Uterus (tissue), 4 donors: ENCODE measurements at places on chromosomes 3 and 15. TPM values are rescaled to one million over a fixed set of nuclear protein-coding genes. Genes with fewer than 3 reads are reported as not detected.

Gene P3H2
- 25.7 TPM for total RNA-seq

Gene RLBP1
- total RNA-seq, result not detected

Gene KLHL6
- total RNA-seq, result 2.0 TPM

Gene LMAN1L
- not detected for total RNA-seq

Gene ATP13A5
- total RNA-seq, result not detected

Gene ADGRG7
- 0.21 TPM for total RNA-seq

Gene PLXNB1
- 133 TPM for total RNA-seq

Gene FBXW12
- not detected for total RNA-seq

Gene MLF1
- total RNA-seq, result 3.3 TPM

Gene PARP15
- total RNA-seq, result 3.1 TPM

Gene CLDN11
- 25.4 TPM for total RNA-seq

DNA sequence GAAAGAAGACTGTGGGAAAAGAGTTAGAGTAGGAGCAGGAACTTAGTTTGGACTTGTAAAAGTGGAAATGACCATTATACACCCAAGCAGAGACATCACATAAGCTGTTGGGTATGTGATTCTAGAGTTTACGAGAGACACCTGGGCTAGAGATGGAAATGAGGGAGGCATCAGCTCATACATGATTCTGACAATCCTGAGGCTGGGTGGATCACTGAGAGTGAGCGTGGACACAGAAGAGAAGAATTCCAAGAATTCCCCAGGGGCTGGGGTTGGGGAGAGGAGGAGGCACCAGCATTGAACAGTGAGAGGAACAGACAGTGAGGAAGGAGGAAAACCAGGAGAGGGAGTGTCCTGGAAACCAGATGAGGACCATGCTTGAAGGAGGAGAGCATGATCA, 113.5 kb downstream of the KCNAB1 start:
- no peak for DNase-seq

GRCh38 chr3:42732829-42733459, 30.3 kb upstream of the HHATL start:
- no peak for DNase-seq

DNA sequence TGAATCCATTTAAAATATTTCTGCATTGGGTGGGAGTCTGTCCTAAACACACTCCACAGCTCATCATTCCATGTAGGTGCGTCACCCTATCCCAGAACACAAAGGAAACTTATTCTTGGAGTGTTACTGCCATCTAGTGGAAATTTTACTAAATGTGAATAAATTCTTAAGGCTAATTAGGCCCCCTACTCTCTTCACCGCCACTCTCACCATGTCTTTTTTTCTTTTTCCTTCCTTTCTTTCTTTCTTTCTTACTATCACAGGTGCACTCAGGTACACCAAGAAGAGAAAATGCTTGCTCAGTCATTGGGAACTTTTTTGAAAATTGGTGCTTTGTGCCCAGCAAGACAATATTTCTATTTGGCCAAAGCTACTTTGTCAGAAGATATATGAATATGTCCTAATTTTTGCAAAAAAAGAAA, 26.4 kb upstream of the ATP8B4 start:
- peak; percentile 65 for DNase-seq

DNA sequence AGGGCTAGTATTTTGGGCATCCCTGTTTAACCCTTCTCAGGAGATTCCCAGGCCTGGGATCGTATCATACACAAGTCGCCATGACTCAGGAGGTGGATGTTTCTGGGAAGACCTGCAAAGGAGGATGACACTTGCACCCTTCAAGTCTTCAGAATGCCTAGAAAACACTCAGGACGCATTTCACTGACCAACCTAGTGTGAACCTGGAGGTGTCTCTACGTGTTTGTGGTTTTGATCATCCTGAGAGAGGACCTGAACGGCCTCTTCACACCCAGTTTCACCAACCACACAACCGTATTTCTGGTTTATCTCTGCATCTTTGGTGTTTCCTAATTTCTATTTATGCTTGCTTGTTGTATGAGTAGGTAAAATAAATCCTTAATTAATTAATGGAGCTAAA, 2.8 kb upstream of the CLDND1 start:
- no peak for DNase-seq

DNA sequence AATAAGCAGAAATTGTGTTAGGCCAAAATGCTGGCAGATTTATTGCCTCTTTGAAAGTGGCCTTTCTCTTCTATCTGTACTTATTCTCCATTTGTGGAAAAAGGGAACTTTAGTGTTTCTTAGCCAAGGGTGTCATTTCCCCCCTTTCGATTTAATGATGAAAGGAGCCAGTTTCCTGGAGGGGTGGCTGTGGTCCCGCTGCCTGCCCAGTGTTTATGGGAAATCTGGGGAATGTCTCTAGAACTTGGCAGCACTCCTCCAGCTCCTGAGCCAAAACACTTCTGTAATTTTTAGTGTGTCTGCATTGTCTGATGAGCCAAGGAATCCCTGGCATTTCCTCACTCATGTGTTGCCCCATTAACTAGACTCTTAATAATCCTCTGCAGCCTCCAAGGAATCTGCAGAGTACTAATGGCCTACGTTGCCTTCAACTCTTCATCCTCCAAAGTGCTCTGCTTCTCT, 448.8 kb downstream of the GRM7 start:
- peak; percentile 30 for DNase-seq

- no peak for DNase-seq
Measured at GRCh38 chr3:182763896-182764295, 29.4 kb upstream of the ATP11B start.

- no peak for DNase-seq
Measured at GRCh38 chr15:27238209-27238608, 267.2 kb downstream of the GABRG3 start.

DNA sequence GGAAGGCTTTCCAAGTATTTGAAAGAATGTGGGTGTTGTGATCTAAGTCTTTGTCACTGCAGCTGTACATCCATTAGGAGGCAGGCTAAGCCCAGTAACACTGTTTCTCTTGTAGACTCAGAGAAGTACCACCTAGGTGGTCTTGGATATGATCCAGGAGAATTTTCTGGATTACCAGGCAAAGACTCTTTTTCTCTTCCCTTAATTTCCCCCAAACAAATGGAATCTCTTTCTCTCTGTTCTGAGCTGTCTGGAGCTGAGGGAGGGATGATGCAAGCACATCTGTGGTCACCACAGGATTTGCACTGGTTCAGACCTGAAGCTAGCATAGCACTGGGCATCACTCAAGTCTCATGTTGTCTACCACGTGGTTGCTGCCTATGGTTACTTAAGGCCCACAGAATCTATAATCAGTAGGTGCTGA, 227.6 kb downstream of the NECTIN3 start:
- DNase-seq, result no peak

GRCh38 chr3:72690629-72691028, 157.6 kb downstream of the SHQ1 start:
- DNase-seq, result no peak

DNA sequence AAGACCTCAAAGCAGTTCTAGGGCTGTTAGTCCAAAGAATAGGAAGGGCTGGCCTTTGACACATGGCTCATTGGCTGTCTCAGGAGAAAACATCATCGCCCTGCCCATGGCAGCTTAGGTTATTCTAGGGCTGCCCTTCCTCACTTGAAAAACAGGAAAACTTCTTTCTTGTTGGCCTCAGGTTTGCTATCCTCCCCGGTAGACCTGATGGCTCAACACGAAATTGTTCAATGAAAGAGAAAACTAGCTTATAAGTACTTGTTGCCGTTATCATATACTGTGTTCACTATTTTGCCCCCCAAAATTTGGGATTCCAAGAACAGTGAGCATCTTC, 602 bp upstream of the SLTM start:
- no peak for DNase-seq

DNA sequence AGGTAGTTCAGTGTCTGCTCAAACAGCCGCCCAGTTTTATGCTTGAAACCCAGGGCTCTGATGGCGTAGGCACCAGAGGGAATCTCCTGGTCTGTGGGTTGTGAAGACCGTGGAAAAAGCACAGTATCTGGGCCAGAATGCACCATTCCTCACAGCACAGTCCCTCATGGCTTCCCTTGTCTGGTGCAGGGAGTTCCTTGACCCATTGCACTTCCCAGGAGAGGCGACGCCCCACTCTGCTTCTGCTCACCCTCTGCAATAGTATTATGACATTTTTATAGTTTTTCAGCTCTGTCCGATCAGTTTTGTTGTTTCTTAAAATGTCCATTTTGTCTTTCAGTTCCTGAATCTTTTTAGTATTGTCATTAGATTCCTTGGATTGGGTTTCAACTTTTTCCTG, 343.5 kb downstream of the EDEM1 start:
- no peak for DNase-seq

DNA sequence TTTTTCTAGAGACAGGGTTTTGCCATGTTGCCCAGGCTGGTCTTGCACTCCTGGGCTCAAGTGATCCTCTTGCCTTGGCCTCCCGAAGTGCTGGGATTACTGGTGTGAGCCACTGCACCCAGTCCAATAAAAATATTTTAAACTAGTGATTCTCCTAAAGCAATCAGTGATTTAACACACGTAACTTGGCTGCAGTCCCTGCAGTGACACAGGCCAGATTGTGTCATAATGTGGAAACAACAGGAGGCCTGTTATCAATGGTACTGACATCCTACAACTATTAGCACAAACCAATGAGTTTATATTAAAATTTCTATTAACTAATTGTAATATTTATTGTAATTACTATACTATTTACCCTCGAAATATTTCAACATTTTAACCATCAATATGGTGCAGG, 1.6 kb upstream of the SEC61A1 start:
- DNase-seq, result peak; percentile 46

DNA sequence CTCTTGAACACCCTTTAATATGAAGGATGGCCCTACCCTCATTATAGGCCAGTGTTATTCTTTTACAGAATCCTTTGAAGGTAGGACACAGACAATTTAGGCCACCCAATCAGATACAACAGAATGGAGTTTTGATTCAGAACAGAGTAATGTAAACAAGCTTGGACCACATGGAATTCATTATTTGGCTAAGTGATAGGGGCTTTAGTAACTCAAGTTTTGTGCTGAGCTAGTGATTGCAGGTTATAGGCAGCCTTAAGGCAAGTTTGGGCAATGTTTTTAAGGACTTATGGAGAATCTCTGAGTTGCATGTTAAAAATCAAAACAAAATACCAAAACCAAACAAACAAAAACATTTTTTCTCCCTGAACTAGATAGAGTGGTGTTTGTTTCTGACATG, 312.1 kb upstream of the ROBO1 start:
- no peak for DNase-seq

GRCh38 chr3:124648551-124648950, 81.7 kb upstream of the UMPS start:
- no peak for DNase-seq

DNA sequence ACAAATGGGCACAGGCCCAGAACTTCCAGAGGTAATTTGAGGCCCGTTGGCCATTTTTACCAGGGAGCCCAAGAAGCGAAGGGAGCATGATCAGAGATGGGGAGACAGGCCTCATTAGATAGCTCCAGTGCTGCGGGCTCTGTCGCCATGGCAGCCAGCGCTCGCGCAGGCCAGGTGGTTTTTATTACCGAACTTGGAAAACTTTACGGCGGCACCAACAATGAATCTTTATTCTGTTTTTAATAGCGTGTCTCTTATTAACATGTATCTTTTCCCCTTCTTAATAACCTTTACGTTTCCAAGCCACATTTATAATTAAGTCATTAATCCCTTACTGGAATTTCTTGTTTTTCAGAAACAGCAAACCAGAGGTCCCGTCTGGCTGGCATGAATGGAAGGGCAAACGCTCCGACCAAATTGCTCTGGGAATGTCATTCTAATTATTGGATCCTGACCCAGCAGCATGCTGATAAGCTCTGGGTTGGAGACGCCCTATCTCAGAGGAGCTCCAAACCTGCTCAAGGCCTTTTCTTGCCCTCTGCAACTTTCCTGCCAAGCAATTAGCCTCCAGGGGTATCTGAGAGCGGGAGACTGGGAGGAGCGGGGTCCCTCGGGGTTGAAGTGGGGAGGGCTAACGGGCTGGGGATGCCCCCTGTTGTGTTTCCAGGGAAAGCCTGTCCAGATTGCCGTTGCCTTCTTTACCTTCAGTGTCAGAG, 256.4 kb downstream of the TLE3 start:
- peak; percentile 34 for DNase-seq

DNA sequence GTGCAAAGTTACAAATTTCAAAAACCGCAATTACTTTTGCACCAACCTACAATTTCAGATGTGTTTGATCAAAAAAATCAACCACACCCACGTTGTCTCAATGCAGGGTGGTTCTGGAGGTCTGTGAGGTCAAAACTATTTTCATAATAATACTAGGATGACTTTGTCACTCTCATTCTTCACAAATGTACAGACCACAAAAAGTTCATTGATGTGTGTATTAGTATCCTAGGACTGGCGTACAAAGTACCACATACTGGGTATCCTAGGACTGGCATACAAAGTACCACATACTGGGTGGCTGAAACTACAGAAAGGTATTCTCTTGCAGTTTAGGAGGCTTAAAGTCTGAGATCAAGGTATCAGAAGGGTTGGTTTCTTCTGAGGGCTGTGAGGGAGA, 13.0 kb downstream of the SUCLG2 start:
- DNase-seq, result no peak

GRCh38 chr15:49270541-49271421, 100.7 kb downstream of the GALK2 start:
- no peak for DNase-seq

DNA sequence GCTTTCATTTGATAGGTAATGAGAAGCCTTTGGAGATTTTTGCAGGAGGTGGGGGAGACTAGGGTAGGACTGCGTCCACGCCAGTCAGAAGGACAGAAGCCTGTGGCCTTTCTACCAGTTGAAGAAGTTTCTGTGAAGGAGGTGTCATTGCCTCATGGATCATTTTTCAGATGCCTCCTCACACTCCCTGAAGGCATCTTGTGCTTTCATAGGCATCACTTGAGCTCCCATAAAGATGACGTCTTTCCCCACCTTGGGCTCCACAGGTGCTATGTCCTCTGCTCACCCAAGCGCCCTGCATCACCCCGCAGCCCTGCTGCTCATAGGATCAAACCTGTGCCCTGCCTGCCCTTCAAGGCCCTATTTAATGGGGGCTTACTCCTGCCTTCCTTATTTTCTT, 7.5 kb upstream of the ITGA11 start:
- no peak for DNase-seq

- peak; percentile 44 for DNase-seq
Measured at GRCh38 chr3:152595975-152596821, 238.7 kb upstream of the P2RY1 start.

GRCh38 chr3:180564676-180565075, 37.3 kb upstream of the TTC14 start:
- no peak for DNase-seq
